HL-60 (cell line): ENCODE measurements at places on chromosomes 13 and 19.

- DNase-seq: no peak
Observed at GRCh38 chr19:7476777-7477494, 11.9 kb downstream of the PEX11G start.

DNA sequence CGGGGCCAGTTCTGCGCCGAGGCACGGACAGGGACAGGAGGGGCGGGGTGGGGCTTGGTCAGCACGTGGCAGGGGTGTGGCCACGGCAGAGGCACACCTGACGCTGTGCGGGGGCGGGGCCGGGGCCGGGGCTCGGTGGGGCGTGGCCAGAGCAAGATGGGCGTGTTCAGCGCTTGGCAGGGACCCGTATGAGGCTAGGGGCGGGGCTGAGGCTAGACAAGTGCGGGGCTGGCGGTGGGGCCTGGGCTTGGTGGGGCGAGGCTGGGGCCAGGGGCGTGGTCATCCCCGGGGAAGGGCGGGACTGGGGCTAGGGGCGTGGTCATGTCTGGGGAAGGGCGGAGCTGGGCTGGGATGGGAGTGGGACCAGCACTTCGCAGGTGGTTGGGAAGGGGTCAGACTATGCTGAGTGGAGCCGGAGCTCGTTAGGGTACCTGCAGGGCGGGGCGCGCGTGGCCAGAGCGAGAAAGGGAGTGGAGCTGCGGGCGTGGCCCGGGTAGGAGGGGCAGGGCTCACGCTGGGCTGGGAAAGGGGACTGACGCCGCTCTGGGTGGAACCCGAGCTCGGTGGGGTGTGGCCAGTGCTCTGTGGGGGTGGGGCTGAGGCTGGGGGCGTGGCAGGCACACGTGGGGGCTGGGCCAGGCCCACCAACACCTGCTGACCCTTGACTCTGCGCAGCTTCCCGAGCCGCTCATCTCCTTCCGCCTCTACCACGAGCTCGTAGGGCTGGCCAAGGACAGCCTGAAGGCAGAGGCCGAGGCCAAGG, 12.8 kb downstream of the POLR2E start:
- DNase-seq: no peak

DNA sequence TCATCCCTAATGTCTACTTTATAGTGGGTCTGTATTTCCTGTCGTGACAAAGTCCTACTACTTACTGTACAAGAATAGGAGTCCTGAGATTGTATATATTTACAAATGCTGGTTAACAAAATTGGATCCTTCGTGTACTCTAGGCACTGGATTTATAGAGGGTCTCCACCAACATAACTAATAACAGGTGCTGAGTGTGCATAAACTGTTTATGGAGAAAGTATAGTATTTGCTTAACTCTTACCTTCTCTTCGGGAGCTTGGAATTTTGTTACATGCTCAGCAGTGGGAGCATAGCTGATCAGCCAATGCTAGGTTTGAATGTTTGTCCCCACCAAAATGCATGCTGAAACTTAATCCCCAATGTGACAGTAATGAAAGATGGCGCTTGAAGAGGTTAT, 12.1 kb downstream of the ZNF442 start:
- no peak for DNase-seq

DNA sequence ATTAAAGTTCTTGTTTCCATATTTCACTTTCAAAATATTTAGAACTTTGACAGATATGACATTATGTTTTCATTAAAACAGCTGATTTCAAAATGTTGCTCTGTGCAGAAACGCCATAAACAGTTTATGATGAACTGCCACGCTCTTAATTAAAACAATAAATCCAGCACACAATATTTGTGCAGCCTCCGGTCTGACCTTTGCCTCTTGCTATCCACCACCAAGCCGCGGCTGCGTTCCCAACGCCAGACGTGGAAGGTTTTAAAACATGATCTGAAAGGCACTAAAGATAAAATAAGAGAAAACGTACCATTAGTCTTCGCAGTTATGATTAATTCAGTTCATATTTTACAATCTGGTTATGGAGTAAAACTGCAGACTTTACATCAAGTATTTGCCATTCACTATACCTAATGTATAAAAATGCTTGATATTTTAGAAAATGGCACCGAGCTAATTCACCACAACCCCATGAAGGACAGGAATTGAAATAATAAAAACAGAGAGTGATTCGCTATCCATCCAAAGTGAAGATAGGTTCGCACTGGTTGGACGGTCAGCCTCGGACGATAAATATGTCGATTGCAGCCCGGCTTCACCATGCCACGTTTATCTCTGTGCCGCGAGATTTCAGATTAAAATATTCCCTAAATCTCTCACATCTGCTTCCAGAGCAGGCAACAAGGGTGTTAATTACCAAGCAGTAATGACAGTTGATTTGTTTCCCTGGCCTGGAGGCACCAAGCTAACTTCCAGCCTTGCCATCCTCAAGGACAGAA, 103.3 kb upstream of the ZNF507 start:
- DNase-seq: no peak

GRCh38 chr19:38919837-38920601, 8.0 kb upstream of the CCER2 start:
- no peak for DNase-seq

GRCh38 chr13:53311561-53311960, 282.9 kb downstream of the OLFM4 start:
- DNase-seq: no peak

GRCh38 chr13:85543144-85543543, 256.1 kb downstream of the SLITRK6 start:
- DNase-seq: no peak

- no peak for DNase-seq
Observed at GRCh38 chr13:40076765-40077362, 421.4 kb downstream of the COG6 start.

- DNase-seq: no peak
Observed at GRCh38 chr19:34503531-34504272, 22.1 kb downstream of the WTIP start.

GRCh38 chr19:50669302-50670101, 20.3 kb downstream of the C19orf81 start:
- DNase-seq: peak; percentile 16

DNA sequence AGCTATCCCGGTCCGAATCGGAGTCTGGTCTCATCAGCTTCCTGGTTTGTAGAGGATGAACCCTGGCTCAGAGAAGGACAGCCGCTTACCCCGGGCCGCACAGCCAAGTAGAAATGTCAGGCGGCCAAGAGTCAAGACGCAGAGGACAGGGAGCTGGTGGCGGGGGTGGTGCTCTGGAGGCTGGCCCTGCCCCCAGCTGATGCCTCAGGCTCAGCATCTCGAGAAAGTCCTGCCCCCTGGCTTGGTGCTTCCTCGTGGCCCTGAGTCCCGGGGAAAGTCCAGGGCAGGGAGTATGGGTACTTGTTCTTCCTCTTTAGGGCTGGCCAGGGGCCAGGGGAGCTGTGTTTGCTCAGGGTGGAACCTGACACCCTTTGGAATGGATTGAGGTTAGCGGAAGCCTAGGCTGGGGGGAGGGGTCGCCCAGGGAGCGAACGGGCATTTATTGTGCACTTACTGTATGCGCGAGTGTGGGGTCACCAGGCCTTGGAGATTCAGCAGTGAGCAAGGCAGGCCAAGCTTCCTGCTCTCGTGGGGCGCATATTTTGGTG, 2.2 kb downstream of the TJP3 start:
- DNase-seq: peak; percentile 52

- peak; percentile 22 for DNase-seq
Observed at GRCh38 chr13:61880578-61881283, 465.1 kb upstream of the PCDH20 start.

GRCh38 chr13:30466841-30467252, 1.1 kb upstream of the HMGB1 start:
- DNase-seq: no peak
